ENCODE measurements at places on chromosomes 16 and 17.
A peak's percentile ranks its signal among the peaks of the same experiment; 100 is the strongest.

- no peak for DNase-seq
Measured at GRCh38 chr16:16086653-16087446, 136.4 kb downstream of the ABCC6 start.

DNA sequence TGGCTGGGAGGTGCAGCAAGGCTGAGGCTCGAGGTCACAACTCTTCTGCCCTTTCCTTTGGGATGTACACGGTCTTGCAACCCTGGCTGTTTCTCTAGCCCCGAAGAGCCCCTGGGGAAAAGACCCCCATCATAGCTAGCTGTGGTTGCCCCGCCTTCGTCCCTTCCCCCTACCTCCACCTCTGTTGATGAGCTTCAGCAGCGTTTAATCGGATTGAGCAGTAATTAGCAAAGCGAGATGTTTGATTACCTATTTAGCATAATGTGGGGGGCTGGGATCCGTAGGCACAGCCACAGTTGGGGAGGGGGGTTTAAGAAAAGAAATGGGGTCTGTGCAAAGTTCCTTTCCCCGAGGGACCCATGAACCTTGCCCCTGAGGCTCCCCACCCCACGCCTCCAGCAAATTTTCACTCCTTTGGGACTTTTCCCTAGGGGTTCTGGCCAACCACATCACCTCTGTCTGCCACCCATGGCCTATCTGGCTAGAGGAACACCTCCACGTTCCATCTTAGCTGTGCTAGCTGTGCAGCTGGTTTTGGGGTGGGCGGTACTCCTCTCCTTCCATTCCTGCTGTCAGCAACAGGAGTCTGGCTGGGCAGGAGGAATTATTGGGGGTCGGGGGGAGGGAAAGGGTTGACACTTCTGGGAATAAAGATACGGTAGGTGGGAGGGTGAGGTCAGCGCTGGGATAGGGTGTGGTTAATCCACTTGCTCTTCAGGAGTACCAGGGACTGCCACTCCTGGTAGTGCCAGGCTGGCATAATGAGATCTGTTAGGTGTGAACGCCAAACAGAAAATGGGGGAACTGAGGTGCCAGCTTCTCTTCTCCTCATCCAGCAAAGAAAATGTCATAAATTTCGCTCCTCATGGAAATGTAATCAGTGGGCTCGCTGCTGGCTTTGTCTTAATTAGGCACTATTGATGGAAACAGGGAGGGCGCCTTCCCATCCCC is 1.3 kb upstream of the DNAH2 start:
- no peak for DNase-seq

DNA sequence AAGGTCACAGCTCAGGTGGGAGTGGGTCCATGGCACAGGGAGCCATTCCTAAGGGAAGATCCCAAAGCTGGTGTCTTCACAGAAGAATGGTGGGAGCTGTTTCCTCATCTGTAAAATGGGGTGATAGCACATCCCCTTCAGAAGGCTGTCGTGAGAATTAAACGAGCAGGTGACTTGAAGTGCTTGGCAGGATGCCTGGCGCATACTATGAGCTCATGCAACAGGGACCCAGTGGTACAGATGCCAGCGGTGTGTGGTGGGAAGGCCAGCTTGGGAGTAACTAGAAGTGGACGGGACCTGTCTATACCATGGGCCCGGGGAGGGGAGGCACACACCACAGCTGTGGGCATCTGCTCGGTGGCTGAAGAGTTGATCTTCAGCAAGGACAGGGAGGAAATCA is 189.3 kb upstream of the TNRC6C start:
- DNase-seq = no peak

- no peak for DNase-seq
Measured at GRCh38 chr17:57773557-57773956, 28.5 kb upstream of the CCDC182 start.

GRCh38 chr17:81961087-81961511 is at the start of gene NOTUM:
Gene NOTUM, minus strand, starts transcription at chr17:81961187. Its CDS starts 278 bp downstream, at chr17:81960909.
- DNase-seq = no peak

DNA sequence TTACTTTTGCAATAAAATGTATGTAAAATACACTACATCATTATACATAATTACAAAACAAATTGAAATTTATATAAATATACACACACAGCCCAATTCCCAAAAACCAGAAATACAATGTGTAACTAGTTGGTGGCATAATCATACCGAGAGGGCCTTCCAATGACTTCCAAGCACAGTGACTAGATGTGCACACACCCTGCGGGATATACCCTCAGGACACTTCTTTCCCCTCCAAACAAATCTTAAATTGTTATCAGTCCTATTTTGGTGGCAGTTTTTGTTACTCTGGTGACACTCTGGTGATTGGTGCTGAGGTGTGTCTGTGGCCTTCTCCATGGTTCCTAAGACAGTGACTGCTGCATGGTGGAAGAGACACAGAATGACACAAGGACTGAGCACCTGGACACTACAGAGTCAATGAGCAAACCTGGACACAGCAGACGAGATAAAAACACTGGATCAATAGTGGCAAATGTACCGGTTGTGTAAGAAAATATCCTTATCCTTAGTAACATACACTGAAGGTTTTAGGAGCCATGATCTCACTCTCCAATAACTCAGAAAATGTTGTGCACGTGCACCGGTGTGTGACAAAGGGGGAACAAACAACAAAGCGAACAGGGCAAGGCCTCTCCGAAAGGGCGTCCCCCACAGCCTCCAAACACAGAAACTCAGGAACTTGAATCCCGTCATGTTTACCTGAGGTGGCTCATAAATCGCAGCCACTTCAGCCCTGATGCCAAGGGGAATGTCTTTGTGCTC is 32.9 kb downstream of the NPLOC4 start:
- no peak for DNase-seq

GRCh38 chr17:1745513-1746020 is 2.9 kb downstream of the SERPINF2 start:
- DNase-seq = no peak

DNA sequence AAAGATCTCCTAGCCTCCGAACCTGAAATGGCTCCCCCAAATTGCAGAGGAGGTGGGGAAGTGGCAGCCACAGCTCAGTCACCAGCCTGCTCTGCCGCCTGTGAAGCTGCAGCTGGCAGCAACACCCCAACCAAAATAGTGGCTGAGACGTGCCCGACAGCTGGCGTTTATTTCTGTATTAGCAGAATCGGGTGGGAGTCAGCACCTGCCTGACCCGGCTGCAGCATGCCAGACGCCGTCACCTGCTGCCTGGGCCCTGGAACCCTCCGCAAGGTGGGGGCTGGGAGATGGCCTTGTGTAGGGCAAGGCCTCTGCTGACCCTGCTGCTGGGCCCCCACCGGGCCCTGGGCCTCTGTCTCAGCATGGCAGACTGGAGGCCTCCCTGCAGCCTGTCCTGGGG is 17.5 kb upstream of the PABPN1L start:
- DNase-seq = no peak

DNA sequence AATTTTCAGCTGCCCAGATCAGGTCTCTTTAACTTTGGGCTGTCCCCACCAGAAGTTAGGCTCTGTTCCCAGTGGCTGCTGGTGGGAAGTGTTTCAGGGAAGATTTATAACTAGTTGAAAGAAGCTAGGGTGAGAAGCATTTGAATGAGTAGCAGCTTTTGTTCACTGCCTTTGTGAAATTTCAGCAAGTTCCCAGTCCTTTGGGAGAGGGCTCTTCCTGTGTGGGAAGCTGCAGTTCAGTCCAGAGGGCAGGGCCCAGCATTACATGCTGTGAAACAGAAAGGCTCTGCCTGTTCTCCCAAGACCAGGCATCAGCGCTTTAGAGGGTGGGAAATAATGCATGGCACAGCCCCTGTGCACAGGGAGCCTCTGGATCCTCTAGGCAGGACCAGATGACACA is 17.8 kb downstream of the PROCA1 start:
- no peak for DNase-seq

- DNase-seq = no peak
Measured at GRCh38 chr16:58430718-58431117, 38.4 kb downstream of the GINS3 start.

- peak; percentile 22 for DNase-seq
Measured at GRCh38 chr16:84144209-84144858, 643 bp downstream of the HSDL1 start.
